ENCODE measurements at places on chromosomes 1 and 21.

GRCh38 chr21:26366781-26367180 lies 196.2 kb upstream of the APP start:
- DNase-seq: no peak

DNA sequence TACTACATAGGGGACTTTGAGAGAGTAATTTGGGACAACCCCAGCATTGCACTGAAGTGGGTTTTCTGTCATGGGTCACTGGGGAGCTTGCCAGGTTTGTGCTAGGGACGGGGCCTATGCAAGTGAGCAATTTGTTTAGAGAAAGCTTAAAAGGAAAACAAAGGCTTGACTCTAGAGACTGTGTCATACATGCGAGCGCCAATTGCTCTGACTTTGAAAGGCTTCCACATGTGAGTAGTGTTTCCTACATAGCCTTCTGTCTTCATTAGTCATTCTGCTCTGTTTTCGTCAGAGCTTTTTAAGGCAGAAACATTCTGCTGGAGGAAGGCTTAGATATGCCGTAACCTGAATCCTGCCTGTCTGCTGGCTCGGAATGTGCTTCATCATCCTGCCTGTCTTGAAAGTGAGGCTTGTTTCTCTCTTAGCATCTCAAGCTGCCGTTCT lies 28.4 kb downstream of the TRIM45 start:
- no peak for DNase-seq

DNA sequence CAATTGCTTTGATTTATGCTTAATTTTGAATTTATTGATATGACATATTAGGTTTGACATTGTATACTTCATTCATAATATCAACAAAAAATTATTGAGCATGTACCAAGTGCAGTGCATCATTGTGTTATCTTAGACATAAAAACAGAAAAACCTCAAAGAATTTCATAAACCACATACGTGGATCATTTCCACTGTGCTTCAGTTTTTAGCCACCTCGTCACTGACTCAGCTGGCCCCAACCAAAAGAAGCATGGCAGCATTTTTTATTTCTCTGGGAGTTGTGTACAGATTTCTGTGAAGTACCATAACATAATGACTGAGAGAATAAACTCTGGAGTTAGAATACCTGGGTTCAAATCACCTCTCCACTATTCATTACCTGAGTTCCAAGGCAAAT lies 95.6 kb upstream of the C1orf87 start:
- no peak for DNase-seq

GRCh38 chr1:147738129-147738528 lies 22.3 kb downstream of the GJA5 start:
- no peak for DNase-seq

DNA sequence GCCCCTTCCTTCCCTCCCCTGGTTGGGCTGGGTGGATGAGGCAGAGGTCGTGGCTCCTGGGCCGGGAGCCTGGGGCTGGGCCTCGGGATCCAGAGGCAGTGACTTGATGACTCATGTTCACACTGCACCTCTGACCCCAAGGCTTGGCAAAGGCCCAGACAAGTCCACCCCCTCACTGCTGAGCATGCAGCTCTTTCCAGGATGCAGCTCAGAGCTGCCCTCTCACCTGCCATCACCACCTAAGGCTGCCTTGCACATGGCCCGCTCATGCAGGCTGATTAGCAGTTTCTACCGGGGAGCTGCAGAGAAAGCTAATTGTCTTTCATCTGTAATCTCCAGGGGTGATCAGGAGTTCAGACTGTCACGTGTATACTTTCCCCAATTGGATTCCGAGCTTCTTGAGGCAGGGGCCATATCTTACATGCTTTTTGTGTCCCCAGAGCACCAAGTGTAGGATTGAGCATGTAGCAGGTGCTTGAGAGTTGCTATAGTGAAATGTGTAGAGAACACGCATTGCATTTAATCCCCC lies 62.1 kb downstream of the LRRN2 start:
- no peak for DNase-seq

DNA sequence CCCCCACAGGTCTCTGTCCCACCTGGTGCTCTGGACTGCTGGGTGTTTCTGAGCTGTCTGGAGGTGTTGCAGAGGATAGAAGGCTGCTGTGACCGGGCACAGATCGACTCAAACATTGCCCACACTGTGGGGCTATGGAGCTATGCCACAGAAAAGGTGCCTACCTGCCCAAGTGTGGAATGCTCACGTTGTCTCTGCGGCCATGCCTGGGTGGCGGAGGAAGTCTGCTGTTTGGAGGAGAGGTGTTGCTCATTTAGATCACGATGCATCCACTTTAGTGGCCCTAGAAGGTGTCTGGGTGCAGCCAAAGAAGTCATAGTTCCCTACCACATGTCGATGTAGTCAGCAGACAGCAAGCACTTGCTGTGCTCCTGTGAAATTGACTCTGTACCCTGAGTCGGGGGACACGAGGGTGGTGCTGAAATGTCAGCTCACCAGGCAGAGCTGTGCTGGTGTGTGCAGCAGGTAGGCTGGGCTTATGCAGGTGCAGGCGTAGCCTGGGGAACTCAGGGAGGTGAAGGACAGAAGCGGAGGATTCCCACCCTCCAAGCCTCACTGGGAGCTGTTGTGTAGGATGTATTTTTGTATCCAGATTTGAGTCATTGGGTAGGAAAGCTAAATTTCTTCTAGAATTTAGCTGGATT lies 32.8 kb upstream of the PWP2 start:
- no peak for DNase-seq

GRCh38 chr21:46594276-46594675 lies 10.6 kb downstream of the S100B start:
- DNase-seq: no peak

DNA sequence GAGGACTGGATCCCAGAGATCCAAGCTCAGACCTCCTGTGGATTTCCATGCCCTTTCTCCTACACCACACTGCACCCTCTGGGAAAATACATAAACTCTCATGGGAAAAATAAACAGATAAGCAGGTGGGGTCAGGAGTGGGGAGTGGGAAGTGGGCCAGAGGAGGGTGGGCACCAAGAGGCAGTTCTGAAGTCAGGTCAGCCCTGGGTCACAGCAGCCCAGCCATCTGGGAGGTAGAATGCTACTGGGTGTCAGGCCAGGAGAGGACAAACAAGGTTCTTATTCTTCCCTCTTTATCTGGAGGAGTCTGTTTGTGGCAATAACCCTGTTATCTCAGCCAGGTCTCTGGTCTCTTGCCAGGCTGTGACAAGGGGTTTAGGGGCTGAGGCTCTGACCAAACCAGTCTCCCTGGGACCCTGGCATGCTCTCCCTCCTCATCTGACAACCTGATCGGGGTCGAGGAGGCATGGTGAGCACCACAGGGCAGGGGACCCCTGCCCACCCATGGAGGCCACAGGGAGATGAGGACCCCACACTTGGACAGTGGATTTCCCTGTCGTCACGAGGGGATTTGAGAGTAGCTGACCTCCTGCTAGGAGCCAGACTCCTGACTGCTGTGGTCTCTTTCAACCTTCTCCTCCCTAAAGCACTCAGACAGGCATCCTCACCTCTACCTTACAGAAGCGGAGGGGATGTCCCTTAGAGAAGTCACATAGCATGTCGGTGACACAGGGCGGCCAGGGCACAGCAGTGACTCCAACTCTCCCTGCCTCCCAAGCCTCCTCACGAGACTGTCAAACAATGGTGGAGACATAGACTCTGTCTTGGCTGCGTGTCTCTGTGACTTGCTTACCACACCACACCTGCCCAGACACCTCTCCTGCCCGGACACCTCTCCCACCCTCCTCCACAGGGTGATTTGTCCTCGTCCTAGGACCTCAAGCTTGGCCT lies 51.3 kb upstream of the IFFO2 start:
- DNase-seq: no peak

DNA sequence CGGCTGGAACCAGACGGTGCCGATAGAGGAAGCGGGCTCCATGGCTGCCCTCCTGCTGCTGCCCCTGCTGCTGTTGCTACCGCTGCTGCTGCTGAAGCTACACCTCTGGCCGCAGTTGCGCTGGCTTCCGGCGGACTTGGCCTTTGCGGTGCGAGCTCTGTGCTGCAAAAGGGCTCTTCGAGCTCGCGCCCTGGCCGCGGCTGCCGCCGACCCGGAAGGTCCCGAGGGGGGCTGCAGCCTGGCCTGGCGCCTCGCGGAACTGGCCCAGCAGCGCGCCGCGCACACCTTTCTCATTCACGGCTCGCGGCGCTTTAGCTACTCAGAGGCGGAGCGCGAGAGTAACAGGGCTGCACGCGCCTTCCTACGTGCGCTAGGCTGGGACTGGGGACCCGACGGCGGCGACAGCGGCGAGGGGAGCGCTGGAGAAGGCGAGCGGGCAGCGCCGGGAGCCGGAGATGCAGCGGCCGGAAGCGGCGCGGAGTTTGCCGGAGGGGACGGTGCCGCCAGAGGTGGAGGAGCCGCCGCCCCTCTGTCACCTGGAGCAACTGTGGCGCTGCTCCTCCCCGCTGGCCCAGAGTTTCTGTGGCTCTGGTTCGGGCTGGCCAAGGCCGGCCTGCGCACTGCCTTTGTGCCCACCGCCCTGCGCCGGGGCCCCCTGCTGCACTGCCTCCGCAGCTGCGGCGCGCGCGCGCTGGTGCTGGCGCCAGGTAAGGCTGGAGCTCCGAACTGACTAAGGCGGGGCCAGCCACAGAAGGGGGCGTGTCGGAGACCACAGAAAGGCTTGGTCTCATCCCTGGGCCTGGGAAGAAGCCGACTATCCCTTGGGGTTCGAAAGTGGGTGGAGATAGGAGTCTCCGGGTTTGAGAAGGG lies 486 bp downstream of the SLC27A3 start:
- peak; percentile 63 for DNase-seq

DNA sequence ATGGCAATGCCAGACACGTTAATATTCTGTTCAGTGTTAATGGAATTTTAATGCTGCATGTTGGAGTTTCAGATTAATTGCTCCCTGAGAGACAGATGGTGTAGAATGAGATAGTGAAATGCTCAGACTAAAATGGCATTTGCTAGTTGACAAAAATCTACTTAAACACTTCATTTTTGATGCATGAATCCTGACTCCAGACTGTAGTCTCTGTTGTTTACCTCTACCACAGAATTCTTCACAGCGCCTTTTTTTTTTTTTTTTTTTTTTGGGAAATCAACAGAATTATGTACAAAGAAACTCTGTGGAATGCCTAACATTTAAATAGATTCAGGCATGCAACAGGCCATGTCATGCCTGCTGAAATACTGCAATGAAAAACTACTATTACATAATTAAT lies 111.3 kb downstream of the PLPPR5 start:
- no peak for DNase-seq

DNA sequence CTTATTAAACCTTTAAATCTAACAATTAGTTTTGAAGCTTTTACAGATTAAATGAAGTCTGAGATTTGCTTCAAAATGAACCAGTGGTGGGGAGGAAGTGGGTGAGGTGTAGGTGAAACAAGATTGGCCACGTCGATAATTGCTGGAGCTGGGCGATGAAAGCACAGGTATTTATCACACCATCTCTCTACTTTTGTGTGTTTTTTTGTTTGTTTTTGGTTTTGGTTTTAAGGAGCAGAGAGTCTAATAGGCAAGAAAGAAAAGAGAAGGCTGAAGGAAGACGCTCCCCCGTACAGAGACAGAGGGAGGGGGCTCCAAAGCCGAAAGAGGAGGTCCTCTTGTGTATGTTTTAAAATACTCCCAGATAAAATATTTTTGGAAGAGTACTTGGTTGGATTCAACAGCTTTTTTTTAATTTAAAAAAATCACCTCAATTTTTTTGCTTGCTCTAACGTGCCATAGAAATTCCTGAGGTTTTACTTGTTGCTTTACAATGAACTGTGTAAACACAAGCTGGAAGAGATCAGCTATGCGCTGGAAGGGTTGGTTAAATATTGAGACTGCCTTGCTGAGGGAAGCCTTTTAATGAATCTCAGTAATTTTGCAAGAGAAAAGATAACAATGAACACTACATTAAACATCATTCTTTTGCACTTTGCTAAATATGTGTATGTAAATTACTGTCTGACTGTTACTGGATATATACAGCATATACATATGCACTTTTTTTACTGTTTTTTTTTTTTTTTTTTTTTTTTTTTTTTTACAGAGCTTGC lies 6.7 kb upstream of the LGALS8 start:
- DNase-seq: peak; percentile 42

DNA sequence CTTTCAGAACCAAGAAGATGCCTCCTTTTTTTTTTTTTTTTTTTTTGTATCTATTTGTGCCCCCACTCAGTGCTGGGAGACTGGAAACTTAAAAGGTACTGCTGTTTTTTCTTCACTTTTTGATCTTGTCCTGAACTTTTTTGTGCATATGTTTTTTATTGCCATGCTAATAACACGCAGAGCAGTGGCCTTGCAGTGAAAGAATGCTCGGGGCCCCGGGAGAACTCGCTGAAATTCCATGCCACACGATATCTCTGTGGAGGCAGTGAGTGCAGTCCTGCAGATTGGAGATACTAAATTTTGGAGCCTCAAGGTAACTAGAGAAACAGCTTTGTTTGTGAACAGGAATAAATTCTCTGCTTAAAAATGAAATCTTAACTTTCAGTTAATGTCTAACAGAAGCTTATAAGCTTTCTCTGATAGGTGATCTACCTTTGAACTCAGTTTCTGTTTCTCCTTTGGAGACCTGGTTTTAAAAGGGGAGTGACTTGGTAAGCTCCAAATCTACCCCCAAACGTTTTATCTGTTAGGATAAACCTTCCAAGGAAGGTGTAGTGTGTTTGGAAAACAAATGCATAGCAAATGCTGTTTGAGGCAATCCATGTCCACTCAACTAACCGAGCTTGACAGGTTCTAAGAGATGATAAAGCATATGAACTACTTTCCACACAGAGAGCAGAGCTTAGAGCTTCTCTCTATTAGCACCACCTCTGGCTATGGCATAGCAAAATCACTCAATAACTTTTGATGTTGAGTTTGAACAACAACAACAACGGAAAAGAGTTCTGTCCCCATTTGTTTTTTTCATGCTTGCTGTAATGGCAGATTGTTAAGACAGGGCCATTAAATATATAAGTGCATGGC lies 113.7 kb upstream of the PLXNA2 start:
- no peak for DNase-seq

DNA sequence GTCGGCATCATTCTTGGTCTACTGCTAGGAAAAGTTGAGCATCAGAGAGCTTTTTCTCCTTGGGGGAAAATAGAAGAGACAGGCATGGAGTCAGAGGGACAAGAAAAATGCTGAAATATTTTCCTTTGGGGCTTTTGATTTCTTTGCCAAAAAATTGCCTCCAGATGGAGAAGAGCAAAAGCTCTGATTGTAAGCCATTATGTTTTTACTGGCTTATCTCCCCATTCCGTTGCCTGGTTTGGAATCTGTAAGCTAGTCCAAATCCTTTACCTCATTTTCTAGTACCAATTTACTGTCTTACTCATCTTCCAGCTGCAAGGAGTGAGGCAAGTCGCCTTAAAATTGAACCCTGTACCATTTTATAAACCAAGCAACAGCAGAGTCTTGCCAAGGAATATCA lies 23.3 kb upstream of the NBL1 start:
- DNase-seq: no peak

GRCh38 chr1:65432918-65433317 lies 12.4 kb downstream of the LEPR start:
- no peak for DNase-seq

DNA sequence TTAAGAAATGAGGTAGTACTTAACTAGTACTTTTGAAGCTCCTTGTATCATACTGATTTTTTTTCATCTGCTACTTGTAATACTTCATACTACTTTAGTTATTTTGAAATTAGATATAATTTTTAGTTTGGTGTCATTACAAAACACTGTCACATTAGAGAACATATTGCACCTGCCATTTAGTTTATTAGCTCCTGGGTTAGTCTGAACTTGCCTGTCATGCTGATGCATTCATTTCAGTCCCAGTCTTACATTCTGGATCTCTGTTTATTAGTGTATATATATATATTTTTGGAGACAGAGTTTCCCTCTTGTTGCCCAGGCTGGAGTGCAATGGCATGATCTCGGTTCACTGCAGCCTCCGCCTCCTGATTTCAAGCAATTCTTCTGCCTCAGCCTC lies 50.3 kb downstream of the DYRK1A start:
- no peak for DNase-seq
